ENCODE measurements at places on chromosomes 5 and 9.

DNA sequence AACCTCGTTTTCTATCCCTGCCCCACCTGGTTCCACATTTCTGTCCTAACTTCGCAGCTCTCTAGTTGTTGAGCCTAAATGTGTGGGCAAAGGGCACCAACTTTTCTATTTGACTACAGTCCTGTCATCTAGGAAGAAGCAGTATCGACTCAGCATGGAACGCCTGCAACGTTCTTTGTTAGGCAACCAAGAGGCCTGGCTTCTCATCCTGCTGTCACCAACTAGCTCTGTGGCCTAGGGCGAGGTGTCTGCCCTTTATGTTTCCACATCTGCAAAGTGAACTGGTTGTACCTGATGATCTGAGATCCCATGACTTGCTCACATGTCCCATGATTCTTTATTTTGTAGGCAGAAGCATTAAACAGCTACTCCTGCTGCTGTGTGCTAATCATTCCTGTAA, 248.9 kb downstream of the ADAMTSL1 start:
- DNase-seq: no peak

DNA sequence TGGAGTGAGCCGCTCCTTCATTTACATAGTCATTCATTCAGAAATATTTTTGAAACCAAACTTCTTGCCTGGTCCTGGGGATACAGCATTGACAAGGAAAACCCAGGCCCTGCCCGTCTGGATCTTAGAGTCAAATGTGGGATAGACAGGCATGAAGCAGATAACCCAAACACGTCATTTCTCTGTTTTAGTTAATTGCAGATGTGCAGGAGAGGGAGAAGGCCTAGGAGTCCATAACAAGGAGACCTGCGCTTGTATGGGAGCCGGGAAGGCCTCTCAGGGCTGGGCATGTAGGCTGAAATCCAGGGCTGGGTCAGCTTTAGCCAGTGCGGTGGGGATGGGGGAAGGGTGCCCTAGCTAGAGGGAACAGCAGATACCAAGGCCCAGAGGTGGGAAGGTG, 43.3 kb downstream of the PRRX2 start:
- DNase-seq: no peak

DNA sequence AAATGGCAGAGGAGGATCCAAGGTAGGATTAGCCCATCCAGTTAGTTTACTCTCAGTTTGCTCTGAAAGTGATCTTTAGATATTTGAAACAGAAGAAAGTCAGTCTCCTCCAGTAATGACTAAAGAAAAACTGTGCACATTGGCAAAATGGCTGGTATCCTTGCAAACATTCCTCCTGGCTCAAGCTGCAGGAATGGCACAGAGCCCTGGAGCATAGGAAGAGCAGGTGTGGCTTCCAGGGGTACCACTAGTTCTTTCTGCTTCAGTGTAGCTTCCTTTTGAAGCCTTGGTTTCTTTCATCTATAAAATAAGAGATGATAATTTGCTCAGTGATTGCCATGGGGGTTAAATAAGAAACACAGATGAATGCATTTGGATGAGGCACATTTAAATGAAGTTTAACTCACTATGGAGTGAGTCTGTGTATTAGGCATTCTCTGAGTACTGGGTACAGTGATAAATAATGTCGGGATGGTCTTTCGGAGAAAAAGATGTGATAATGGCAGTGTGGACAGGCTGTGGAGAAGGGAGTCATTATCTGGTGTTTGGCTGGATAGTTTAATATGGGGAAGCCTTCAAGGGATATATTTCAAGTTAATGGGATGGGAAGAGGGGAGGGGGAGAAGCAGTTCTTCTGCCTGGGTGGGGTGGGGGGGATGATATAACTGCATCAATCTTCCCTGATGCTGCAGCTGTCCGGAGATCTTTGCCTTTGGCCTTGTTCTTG, 217.3 kb upstream of the KLF4 start:
- no peak for DNase-seq

DNA sequence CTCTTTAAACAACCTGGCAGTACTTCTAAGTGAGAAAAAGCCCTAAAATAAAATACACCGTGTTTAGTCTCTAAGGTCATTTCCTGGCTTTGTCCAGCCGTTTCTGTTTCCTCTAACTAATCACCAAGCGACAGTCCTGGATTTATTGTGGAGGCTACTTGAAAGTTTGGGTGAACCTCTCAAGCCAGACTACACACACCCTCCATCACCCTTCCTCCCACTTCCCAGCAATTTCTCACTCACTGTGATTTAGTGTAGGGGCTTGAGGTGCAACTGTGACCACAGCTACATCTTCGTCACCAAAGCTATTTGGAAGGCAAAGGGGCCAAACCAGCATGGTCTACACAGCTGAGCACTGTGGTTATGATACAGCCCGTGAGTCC, 240.0 kb upstream of the SLC24A2 start:
- no peak for DNase-seq

- no peak for DNase-seq
Measured at GRCh38 chr9:15262581-15262980, 44.4 kb downstream of the TTC39B start.

- no peak for DNase-seq
Measured at GRCh38 chr5:154371687-154372086, 74.1 kb upstream of the SAP30L start.

- peak; percentile 37 for DNase-seq
Measured at GRCh38 chr9:89593727-89594427, 10.9 kb upstream of the GADD45G start.

GRCh38 chr5:164376843-164377242, 871.4 kb downstream of the MAT2B start:
- DNase-seq: no peak

GRCh38 chr5:50749873-50750272, 83.4 kb downstream of the PARP8 start:
- no peak for DNase-seq

DNA sequence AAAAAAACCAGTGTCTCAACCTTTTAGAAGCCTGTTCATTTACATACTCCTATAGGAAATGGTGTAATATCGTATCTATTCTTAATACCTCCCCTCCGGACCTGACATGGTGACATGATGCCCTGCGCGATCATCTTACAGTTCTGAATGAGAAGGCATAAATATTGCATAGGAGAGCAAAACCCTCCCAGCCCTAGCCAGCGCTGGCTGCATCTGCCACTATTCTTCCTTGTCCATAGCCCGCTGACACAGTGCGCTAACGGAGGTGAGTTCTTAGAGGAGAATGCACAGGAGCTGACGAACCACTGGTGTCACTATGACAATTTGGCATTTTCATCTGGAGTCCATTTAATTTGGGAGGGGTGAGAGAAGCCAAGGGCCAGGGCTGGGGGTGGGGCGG, 290.1 kb downstream of the EFNA5 start:
- DNase-seq: no peak

DNA sequence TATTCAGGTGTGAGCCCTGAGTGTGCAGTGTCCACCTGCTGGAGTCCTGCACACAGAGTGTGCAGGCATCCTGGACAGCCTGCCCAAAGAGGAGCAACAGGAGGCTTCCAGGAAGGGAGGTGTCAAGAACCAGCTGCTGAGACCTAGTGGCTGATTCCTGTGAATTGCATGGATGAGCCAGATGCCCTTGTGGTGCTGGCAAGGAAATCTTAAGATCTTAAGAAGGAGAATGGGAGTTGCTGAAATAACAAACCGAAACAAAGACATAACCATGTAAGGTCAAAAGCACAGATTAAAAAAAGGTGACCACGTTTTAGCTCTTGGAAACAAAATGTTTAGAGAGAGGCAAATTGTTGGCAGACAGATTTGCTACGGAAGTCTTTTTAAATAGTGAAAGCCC, 29.3 kb upstream of the RPS23 start:
- DNase-seq: no peak

- no peak for DNase-seq
Measured at GRCh38 chr9:104386425-104387069, 117.5 kb upstream of the OR13F1 start.

GRCh38 chr9:34069831-34070230, 21.1 kb upstream of the UBAP2 start:
- no peak for DNase-seq

DNA sequence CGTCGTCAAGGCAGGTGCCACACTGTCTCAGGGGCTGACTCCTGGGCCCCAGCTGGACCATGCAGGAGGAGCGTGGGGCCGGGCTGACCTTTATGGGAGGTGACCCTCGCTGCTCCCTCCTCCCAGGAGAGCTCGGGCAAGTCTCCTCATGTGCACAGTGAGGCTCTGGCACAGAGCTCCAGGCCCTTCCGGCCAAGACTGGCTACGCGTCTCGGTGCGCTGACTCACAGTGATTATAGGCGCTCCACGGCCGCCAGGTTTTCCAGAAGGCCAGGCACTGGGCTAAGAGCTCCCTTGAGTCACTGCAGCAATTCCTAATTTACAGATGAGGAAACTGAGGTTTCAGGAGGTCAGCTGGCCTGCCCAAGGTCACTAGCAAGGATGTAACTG, 47.4 kb downstream of the VAV2 start:
- DNase-seq: no peak

DNA sequence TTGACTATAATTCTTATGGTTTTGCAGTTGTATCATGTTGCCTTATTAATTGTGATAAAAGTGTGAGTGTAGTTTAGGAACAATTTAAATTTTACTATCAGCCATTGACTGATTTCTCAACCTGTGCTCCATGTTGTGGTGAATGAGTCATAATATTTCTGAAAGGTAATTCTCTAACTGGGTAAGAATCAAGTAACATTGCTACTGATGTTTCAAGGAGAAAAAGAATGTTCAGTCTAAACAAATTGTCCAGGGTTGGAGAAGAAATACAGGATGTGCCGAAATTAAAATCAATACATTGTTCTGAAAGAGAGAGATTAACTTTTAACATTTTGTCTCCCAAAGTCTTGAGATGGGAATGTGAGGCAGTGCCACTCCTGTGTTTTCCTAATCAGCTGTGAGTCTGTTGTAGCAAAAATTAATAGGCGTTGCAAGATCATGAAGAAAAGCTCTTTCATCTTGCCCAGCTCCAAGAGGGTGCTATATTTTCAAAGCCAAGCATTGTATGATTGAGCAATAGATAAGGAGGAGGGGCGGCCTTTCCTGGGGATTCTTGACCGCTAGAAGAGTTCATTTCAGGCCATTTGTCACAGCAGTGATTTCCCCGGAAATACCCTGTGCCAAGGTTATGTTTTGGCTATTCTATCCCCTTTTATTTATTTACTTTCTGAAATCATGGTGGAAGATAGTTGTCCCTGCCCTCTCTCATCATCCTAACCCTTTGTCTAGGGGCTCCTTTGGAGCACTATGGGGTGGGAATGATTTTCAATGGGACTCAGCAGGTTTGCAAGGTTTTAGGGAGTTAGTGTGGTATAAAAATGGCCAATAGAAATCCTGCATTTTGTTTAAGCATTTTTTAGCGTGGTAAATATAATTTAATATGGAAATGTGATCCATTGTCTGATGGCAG, 151.6 kb downstream of the FOCAD start:
- DNase-seq: no peak

DNA sequence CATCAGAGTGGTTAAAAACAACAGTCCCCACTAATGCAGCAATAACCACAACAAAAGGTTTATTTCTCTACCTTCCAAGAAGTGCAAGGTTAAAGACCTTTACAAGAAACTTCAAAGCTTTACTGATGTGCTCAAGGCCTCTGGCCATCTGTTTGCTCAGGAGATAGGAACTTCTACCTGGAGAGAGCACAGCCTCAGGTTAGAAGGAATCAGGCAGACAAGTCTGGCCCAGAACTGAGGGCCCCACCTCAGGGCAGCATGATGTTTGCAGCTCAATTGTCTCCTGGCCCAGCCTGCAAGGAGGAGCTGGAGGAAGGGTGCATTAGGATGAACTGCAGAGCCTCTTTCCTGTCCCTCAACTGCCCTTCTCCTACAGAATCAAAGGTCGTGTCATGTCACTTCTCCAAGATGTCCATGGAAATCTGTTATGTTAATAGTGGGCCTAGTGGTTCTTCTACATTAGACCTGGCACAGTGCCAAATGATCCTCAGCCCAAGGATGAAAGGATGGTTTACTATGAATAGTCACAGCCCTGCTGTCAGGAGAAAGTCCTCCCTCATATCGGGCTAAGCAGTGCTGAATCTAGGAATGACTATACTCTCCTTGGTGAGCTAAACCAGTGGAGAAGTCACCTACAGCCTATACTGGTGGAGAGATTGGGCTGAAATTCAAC, 98.9 kb upstream of the NTRK2 start:
- DNase-seq: no peak

GRCh38 chr5:143533978-143534760, 130.7 kb upstream of the NR3C1 start:
- DNase-seq: no peak

DNA sequence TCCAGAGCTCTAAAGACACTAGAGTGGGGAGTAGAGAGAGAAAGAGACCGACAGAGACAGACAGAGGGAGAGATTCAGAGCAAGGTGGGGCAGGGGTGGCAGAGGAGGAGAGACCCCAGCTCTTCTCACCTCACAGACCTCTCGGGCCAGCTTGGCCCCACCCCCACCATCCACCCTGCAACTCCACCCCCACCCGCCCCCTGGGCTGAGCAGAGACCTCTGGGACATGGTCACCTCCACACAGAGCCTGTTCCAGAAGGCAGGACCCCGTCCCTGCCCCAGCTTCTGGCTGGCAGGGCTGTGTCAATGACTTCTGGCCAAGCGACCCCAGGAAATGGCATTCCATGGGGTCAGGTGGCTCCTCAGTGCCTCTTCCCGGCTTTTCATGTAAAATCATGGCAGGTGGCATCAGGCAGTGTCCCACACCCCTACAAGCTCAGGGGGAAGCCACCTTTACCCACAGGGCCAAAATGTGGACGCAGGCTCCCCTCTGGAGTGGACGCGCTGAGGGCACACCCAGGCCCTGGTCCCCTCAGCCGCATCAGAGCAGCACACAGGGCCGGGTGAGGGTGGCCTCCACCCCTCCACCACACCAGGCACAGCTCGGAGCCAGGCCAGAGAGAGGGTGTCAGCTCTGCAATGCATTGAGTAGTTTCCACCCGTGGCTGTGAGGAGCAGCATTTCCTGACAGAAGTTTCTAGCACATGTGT, 131.2 kb upstream of the LPCAT1 start:
- DNase-seq: no peak

- DNase-seq: no peak
Measured at GRCh38 chr5:139904816-139905661, 109.4 kb downstream of the PSD2 start.

DNA sequence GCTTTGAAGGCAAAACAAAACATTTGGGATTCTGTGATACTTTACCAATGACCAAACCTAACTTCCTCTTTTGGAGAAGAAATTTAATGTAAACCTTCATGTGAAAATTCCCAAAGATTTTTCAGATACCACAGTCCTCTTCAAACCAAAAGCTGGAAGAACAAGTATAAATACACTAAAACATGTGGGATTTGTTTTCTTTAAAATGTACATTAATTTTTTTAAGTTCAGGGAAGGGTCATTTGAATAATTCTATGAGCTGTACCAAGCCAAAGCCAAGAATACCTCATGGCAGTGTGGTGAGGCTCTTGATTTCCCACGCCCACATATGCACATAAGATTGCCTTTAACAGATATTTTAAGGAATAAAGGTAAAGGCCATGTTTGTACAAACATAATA, 28.4 kb upstream of the ITGA1 start:
- no peak for DNase-seq

DNA sequence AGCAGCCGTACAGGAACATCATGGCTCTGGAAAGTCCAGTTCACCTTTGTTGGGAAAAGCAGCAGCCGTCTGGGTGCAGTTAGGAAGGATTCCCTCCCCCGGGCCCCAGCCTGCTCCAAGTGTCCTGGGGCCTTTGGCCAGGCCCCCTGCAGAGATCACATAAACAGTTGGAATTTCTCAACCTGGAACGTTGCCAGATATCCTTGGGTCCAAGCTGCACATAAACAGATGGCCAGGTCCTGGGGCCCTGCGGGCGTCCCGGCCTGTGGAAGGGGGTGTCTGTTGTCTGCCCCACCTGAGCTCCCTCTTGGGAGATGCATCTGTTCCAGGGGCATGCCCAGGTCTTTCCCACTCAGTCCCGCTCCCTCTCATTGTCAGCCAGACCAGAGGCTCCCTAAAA, 92.7 kb downstream of the COL5A1 start:
- DNase-seq: no peak
